Activated CD8-positive, alpha-beta memory T cell treated with anti-CD3 and anti-CD28 coated beads for 1 hour (primary cell): ENCODE measurements at places on chromosomes 2 and 18.

GRCh38 chr18:25348386-25349130 is 3.4 kb downstream of the ZNF521 start:
- no peak for DNase-seq

- DNase-seq = no peak
Observed at GRCh38 chr2:39141334-39142271, 20.8 kb upstream of the SOS1 start.

DNA sequence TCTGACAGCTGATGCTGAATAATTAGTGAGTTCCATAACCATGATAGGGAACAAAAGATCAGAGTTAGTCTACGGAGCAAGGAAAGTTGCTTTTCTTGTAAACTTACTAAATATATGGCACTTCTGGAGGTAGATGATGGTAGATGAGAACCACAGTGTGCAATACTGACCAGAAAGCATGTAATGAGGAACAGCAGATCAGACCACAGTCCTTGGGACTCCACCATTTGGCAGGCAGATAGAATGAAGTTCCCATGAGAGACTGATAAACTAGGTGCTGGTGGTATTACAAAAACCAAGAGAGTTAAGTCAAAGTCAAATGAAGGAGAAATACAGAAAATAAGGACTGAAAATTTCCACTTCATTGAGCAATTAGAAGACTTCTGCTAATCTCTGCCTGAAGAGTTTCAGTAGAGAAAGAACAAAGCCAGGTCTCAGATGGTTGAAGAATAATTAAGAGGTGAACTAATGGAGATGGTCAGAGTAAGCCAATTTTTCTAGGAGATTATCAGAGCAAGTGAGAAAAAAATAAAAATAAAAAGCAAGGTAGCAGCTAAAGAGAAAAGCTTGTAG is 10.4 kb downstream of the CERKL start:
- no peak for DNase-seq

DNA sequence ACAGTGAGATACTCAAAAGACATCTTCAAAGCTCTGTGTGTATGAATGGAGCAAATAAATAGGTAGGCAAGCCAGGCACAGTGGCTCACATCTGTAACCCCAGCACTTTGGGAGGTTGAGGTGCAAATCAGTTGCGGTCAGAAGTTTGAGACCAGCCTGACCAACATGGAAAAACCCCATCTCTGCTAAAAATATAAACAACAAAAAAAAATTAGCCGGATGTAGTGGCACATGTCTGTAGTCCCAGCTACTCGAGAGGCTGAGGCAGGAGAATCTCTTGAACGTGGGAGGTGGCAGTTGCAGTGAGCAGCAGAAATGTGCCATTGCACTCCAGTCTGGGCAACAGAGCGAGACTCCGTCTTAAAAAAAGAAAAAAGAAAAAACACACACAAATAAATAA is 945.1 kb upstream of the PIK3C3 start:
- DNase-seq = no peak

GRCh38 chr2:111634995-111635538 is 248.9 kb downstream of the ANAPC1 start:
- no peak for DNase-seq

- no peak for DNase-seq
Observed at GRCh38 chr2:231568098-231568784, 24.4 kb upstream of the TEX44 start.

DNA sequence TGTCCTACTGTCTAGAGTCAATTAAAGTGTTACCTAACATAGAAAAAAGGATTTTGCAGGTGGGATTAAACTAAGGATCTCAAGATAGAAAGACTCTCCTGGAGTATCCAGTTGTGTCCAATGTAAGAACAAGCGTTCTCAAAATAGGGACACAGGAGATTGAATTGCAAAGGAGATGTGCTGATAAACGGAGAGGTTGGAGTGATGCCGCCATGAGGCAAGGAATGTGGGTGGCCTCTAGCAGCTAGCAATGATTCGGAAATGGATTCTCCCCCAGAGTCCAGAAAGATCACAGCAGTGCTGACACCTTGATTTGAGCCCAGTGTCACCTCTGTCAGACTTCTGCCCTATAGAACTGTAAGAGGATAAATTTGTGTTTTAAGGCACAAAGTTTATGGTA is 24.1 kb upstream of the IL1RN start:
- no peak for DNase-seq

- no peak for DNase-seq
Observed at GRCh38 chr2:69154106-69154505, 141.1 kb downstream of the ANTXR1 start.

- no peak for DNase-seq
Observed at GRCh38 chr2:100997509-100998234, 4.4 kb upstream of the RPL31 start.

DNA sequence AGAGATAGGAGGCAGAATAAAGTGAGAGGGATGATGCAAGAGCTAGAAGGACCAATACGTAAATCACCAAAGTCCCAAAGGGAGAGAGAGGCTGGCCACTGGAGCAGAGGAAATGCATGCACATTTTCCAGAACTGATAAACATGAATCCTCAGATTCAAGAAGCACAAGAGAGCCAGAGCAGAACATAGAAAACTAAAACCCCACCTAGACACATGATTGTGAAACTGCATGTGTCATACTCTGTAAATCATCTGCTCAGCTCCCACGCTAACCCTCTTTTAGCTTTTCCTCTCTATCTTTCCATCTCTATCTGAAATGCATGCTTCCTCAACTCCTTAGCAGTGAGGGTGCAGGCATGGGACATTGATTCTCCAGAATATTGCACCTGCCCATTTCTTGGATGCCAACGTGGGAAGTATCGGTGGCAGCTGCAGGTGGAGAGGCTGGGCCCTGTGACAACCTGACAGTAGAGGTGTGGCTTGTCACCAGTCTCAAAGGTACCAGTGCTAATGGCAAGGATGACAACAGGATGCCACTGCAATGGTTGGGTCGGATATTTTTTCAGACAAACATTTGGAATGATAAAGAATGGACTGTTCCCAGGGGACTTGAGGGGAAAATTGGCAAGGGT is 89.3 kb upstream of the OTOS start:
- DNase-seq = no peak

DNA sequence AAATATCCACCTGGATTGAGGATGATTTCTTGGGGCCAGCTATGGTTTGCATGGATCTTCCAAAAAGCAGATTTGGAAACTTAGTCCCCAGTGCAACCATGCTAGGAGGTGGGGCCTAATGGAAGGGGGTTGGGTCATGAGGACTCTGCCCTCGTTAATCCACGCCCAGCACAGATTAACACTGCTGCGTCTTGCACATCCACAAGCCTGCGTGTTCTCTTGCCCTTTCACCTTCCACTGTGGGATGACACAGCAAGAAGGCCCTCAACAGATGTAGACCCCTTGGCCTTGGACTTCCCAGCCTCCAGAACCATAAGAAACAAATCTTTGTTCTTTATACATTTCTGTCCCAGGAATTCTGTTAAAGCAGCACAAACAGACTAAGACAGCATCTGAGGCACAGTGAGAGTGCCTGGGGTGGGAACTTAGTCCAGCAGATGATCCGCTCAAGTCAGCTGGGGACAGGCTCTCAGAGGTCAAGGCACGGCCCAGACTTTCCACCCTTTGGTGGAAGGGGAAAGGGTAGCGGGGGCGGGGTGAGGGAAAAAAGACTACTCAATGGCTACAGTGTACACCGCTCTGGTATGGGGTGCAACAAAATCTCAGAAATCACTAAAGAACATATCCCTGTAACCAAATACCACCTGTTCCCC is 2.4 kb downstream of the RAB17 start:
- no peak for DNase-seq

GRCh38 chr18:72846736-72847533 is 20.9 kb downstream of the NETO1 start:
- DNase-seq = no peak

- no peak for DNase-seq
Observed at GRCh38 chr2:230694241-230694640, 18.4 kb upstream of the CAB39 start.

DNA sequence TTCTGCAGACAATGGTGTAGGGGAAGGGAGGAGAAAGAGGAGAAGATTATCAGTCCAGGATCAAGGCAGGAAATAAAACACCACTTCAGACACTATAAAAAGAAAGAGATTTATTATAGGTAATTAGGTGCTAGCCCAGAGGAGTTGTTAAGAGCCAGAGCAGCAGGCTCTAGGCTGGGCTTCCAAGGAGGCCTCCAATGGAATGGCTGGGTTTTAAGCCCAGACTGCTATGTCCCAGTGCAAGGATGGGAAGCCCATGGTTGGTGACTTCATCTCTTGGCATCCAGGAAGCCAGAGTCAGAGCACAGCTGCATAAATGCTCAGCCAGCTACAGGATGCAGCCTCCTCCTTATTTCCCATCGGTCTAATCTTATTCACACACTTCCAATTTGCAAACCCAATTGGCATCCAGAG is 95.6 kb downstream of the LAMA3 start:
- DNase-seq = no peak

GRCh38 chr2:134260713-134261112 is 6.8 kb downstream of the MGAT5 start:
- DNase-seq = no peak

- no peak for DNase-seq
Observed at GRCh38 chr2:149063177-149063576, 24.7 kb downstream of the LYPD6B start.

GRCh38 chr18:6478121-6478520 is 63.4 kb upstream of the L3MBTL4 start:
- DNase-seq = no peak

DNA sequence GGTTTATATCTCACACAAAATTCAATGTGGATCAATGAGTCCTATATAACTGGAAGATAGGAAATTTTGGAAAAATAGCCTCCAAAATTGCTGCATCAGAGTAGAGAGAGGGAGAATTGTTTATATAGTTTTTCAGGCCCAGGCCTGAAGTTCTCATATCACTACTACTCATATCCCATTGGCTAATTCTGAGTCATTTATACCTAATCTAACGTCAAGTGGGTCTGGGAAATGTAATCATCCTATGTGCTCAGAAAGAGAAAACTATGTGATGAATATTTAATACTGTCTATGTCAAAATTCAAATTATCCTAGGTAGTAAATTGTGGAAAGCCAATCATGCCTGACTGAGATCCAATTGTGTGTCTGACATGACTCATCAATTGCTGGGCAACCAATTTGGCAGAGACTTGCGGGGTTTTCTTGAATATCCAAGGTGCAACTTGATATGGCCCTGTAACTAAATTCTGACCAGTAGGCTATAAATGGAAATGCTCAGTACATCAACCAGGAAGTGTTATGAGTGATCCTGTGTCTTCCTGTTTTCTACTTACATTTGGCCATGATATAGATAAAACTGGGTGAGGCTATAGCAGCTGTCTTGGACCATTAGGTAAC is 744.4 kb downstream of the KCNJ3 start:
- no peak for DNase-seq

DNA sequence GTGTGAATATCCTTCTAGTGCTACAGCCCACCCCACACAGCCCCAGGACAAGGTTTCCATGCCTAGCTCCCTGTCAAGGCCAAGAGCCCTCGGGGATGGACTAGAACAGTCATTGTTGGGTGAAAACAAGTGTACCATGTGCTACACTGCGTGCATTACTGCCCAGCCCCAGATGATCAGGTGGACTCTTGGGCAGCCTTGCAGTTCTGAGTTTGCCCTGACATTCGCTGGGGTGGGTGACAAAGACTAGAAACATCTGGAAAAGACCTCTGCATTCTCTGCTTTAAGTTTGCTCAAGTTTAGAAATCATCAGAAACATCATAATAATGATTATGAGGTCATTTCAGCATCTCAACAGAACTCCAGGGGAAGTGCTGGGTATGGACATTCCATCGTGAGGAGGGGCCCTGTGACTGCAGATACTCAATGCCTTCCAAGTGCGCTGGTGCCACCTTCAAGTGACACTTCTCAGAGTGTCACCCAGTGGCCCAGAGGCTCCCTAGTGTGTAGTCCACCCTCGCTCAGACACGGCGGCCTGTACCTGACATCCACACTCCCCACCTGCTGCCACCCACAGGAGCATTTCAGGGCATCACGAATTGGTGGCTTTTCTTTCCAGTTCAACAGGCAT is 5.3 kb upstream of the PXDN start:
- DNase-seq = no peak

DNA sequence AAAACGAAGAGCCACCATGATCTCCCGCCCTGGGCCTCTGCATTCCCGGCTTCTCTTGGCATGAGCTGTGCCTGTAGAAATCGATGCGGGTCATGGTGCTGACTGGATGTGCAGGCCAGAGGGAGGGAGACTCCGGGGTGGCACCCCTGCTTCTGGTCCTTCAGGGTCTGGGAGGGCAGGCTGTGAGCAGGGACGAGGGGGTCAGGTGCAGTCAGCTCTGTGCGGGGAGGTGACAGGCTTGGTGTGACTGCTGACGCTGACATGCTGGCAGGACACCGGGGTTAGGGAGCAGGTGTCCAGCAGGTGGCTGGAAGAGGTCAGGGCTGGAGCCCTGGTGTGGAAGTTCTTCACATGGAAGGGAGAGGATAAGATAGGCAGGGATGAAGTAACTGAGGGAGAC is 48.7 kb upstream of the KCNF1 start:
- DNase-seq = no peak

DNA sequence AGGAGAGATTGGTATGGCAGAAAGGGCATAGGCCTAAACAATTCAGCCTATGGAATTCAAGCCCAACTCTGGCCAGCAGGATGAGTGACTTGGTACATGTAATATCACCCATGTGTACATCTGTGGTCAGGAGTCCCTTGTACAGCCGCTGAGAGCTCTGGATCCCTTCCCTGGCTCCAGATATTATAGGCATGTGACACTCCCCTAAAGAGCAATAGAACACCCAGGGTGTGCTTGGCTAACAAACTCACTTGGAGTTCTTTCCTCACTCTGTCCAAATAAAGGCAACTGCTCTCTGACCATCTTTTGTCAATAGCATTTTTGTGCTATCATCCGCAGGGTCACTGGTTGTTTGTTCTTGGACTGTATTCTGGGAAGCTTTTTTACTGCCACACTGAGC is 197.4 kb upstream of the NCKAP5 start:
- DNase-seq = no peak

- no peak for DNase-seq
Observed at GRCh38 chr2:139142252-139142880, 362.2 kb upstream of the NXPH2 start.

DNA sequence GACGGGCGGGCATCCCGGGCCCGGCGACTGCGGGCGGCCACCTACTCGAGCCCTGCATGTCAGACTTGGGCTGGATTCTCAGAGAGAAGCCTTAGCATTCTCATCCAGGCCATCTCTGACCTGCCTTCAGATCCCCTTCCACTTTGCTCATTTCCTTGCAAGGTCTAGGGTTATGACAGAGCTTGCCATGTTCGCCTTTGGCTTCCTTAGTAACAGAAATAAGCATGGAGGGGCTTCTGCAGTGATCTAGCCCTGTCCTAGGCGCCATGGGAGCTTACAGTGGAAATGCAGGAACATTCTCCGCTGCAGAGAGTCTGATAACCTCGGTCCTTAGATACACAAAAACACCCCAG is 632 bp upstream of the ACVR1 start:
- DNase-seq = no peak

GRCh38 chr2:209787416-209787815 is 15.8 kb downstream of the UNC80 start:
- no peak for DNase-seq

GRCh38 chr18:71012789-71013188 is 723.9 kb downstream of the SOCS6 start:
- no peak for DNase-seq
